CD8-positive, alpha-beta memory T cell (primary cell): ENCODE measurements at places on chromosomes 13 and 19.

- no peak for DNase-seq
Observed at GRCh38 chr19:18329035-18329376, 6.1 kb upstream of the LSM4 start.

DNA sequence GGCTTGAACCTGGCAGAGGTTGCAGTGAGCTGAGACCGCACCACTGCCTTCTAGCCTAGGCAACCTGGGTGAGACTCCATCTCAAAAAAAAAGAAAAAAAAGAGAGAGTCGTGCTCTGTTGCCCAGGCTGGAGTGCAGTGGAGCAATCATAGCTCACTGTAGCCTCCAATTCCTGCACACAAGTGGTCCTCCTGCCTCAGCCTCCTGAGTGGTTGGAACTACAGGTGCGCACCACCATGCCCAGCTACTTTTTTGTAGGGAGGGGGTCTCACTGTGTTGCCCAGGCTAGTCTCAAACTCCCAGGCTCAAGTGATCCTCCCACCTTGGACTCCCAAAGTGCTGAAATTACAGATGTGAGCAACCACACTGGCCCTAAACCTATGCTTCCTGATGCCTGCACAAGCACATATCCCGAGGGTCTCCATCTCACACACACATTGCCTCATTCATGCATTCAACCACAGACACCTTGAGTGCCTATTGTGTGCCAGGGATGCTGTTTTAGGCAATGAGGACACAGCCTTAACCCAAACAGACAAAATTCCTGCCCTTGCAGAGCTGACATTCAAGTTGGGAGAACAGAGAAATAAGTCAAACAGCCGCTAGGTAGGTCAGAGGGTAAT, 2.2 kb downstream of the ANGPTL6 start:
- DNase-seq: no peak

DNA sequence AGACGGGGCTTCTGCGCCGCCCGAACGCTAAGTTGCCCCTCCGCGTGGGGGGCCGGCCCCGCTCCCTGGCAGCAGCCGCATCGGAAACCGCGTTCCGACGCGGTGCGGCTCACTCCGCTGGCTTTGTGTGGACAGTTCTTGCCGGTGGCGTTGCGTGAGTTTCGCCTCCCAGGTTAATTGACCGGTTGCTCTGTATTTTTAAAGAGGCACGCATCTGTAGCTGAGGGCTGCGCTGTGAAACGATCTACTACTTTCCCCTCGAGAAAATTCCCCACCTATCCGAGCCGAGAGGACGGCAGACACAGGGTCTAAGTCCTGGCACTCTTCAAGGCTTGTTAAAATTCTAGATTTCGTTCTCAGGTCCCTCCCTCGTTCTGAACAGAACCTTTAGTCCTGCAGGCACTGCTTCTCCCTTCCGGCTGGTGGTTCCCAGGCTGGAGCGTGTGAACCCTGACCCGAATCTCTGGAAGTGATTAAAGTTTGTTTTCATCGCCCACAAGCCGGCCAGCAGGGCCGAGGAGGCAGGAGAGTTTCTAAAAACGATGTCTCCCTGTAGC, 933 bp downstream of the ARHGEF7 start:
- DNase-seq: no peak

DNA sequence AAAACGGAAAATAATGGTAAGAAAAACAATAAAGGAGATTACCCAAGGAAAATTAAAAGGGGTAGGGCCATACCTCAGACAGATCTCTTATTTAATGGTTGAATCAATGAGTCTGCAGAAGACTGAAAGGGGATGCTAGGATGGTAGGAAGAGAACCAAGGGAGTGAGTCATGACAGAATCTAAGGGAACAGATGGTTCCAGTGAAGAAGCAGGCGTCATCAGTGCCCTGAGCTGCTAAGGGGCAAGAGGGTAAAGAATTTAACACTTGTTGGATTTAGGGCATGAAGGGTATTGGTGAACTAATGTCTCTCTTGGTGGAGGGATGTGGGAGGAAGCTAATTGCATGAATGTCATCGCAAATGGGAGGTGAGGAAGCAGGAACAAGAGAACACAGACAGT, 329.2 kb upstream of the TSHZ3 start:
- no peak for DNase-seq

DNA sequence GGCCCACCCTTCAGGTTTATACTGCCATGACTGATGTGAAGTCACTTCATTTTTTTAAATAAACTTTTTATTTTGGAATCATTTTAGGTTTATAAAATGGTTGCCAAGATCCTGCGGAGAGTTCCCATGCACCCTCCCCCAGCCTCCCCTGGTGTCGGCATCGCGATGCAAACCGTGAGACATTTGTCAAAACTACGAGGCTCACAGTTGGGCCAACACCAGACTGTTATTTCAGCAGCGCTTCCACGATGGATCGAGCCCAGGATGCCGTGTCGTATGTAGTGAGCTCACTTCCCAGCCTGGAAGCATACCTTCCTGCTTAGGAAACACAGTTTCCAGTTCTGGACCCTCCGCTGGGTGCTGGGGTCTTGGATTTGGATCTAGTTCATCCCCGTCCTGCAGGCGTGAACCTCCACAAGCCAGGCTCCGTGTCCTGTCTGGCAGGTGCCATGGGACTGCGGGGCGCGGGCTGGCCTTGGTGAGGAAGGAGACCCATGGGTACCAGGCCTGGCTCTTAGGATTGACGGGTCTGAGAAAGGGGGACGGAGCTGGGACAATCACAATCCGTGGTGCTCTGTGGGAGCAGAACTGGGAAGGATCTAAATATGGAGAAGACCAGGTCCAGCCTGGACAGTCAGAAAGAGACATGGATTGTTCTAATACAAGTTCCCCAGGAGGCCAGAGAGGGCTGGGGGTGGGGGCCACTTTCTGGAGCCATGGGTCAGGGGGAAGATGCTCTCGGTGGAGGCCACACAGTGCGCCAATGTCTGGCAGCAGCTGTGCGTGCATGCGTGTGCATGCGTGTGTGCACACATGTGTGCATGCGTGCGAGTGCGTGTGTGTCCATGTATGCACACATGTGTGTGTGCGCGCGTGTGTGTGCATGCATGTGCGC, 2.4 kb upstream of the SBK2 start:
- no peak for DNase-seq

- DNase-seq: no peak
Observed at GRCh38 chr13:84192125-84192524, 309.9 kb upstream of the SLITRK1 start.

GRCh38 chr19:5623397-5624017, 624 bp downstream of the SAFB start:
- DNase-seq: no peak

- no peak for DNase-seq
Observed at GRCh38 chr13:110476220-110476617, 85.3 kb downstream of the RAB20 start.

- DNase-seq: no peak
Observed at GRCh38 chr13:35789335-35790165, 313.1 kb upstream of the MAB21L1 start.

DNA sequence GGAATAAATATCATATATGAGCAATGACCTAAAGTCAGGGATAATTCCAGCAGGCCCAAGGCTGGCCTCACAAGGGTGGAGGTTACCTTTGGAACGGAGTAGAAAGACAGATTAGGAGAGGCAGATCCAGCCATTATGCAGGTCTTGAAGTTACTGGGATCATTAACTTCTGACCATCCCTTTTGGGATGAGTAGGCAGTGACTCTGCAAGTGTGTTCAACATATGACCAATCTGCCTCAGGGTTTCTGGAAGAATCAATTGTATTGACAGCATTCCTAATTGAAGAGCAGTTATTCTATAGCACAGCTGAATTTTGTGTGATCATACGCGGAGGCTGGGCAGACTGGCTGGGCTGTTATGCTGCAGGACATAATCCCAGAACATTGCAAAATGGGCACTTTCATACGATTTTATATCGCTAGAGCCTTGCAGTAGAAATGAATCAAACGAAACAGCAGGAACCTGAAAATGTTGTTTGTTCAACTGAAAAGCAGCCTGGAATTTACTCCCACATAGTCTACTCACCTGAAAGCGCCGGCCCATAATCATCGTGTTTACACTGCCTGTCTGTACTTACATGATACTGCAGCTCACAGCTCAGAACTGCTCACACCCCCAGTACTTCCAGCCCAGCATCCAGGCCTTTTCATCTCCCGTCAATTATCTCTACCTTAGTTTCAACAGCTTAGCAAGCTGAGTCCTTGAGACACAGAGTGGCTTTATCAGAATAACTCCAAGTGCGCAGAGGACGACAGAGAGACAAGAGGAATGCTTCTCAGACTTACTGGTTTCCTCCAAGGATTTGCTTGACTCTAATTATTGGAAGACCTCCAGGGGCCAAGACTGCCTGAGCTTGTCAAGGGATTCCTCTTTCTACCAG, 556.1 kb downstream of the EFNB2 start:
- no peak for DNase-seq

GRCh38 chr13:112792511-112792910, 102.7 kb downstream of the ATP11A start:
- no peak for DNase-seq

- no peak for DNase-seq
Observed at GRCh38 chr13:44110091-44110621, 230.5 kb downstream of the LACC1 start.
